Right forelimb (tissue), 1 donor: ENCODE measurements at places on chromosomes 3 and 15.
A peak's percentile ranks its signal among the peaks of the same experiment; 100 is the strongest.

GRCh38 chr15:29570121-29570947 is 251.9 kb downstream of the TJP1 start:
- DNase-seq = peak; percentile 53

GRCh38 chr15:68888419-68888818 is 41.9 kb upstream of the SPESP1 start:
- no peak for DNase-seq

GRCh38 chr3:36813305-36813704 is 49.0 kb upstream of the DCLK3 start:
- no peak for DNase-seq

DNA sequence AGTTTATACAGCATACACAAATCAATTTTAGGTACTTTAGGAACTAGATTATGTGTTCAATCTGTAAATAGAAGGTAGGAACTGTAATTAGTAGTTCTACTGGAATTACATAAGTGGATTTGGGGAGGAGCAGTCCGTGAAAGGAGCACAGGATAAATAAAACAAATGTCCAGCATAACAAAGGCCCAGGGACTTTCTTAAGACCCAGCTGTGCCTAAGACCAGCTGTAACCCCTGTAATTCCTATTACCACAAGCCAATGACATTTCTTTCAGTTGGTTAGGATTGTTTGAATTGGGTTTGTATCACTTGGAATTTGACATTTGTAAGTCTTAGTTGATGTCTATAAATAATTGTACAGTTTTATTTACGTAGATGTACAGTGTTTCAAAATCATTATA is 4.8 kb upstream of the ZBTB20 start:
- DNase-seq = no peak

GRCh38 chr3:129180461-129180860 is 3.2 kb downstream of the CNBP start:
- no peak for DNase-seq

GRCh38 chr3:72960812-72961518 is 35.6 kb upstream of the PPP4R2 start:
- DNase-seq = no peak

GRCh38 chr15:52481915-52482314 is 46.8 kb downstream of the MYO5A start:
- DNase-seq = no peak

- DNase-seq = no peak
Measured at GRCh38 chr3:39038165-39038564, 13.6 kb downstream of the SCN11A start.

GRCh38 chr3:104040896-104041295 is 1325.8 kb upstream of the ALCAM start:
- no peak for DNase-seq

DNA sequence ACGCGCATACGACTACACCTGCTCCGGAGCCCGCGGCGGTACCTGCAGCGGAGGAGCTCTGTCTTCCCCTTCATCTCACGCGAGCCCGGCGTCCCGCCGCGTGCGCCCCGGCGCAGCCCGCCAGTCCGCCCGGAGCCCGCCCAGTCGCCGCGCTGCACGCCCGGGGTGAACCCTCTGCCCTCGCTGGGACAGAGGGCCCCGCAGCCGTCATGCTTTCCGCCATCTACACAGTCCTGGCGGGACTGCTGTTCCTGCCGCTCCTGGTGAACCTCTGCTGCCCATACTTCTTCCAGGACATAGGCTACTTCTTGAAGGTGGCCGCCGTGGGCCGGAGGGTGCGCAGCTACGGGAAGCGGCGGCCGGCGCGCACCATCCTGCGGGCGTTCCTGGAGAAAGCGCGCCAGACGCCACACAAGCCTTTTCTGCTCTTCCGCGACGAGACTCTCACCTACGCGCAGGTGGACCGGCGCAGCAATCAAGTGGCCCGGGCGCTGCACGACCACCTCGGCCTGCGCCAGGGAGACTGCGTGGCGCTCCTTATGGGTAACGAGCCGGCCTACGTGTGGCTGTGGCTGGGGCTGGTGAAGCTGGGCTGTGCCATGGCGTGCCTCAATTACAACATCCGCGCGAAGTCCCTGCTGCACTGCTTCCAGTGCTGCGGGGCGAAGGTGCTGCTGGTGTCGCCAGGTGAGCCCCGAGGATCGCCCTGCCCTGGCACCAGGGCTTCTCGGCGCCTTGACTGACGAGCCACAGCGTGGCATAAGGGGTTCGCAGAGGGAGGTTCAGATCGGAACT is 420 bp downstream of the SLC27A2 start:
- peak; percentile 50 for DNase-seq

- DNase-seq = no peak
Measured at GRCh38 chr3:43785551-43785950, 94.8 kb downstream of the ABHD5 start.

GRCh38 chr3:187497052-187497451 is 128.9 kb downstream of the RTP4 start:
- no peak for DNase-seq

DNA sequence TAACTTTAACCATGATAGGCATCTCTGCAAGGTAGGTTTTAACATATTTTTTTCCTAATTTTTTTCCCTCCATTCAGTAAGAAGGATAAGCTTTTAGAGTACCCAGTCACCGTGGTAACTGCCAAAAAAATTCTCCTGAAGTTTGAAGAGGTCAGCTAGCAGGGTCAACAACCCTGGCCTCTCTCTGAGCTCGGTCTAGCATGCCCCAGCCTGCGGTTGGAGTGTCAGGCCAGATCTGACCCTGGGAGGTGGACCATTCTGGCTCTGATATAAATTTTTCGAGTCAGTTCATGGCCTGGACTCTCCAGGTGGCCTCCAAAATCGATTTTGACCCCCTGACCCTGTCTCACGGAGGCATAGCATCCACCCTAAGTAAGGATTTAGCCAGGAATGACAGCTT is 29.7 kb downstream of the SOX2 start:
- no peak for DNase-seq

GRCh38 chr15:56528136-56528535 is 63.2 kb upstream of the MNS1 start:
- no peak for DNase-seq

DNA sequence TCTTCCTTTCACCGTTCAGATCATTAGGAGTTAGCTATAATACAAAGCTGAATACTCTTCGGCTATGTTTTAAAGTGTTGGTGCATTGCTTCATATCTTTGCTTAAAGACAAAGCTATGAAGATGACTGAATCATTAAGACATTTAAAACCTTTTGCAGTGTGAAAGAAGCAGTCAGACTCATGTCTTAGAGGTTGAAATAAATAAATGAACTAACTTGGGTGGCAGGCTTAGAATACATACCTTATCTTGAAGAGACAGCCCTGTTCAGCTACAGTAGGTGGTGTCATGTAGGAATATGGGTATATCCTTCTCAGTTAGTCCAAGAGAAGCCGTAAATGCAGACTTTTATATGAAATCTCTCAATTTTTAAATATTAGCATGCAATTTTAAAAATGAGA is 63.4 kb downstream of the OPA1 start:
- DNase-seq = no peak

GRCh38 chr15:66535056-66535455 is 29.9 kb downstream of the ZWILCH start:
- DNase-seq = no peak

- no peak for DNase-seq
Measured at GRCh38 chr3:36786921-36787890, 22.9 kb upstream of the DCLK3 start.

- DNase-seq = no peak
Measured at GRCh38 chr3:11095932-11096265, 58.4 kb upstream of the HRH1 start.

DNA sequence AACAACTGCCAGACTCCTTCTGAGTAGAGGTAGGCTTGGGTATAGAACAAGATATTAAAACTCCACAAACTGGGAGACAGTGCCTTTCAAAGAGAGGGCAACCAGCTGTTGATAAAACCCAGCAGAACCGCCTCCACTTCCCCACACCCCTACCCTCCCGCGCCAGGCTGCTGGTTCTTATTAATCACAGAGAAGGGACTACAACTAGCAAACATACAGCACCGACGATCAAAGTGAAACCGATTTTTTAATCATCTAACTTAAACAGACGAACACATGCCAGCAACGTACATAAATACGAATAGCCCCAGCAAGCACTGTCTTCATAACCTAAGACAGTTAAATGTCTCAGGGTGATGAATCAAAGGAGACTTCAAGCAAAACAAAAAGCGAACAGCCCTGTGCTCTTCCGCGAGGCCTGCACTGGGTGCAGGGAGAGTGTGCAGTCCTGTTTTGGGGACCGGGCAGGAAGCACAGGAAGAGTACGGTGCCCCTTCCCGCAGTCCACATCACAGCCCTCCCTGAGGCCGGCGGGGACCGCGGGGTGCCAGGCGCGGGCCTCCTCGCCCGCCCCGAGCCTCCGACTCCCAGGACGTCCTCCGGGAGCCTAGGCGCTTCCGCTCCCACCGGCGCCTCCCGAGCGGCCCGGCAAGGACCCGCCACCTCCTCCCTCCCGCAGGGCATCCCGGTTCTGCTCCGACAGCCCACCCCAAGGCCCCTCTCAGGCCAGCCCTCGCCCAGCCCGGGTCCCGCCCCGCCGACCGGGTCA is 75.1 kb upstream of the VGLL4 start:
- DNase-seq = peak; percentile 71

- DNase-seq = no peak
Measured at GRCh38 chr3:119420196-119420595, 43.2 kb downstream of the TMEM39A start.

DNA sequence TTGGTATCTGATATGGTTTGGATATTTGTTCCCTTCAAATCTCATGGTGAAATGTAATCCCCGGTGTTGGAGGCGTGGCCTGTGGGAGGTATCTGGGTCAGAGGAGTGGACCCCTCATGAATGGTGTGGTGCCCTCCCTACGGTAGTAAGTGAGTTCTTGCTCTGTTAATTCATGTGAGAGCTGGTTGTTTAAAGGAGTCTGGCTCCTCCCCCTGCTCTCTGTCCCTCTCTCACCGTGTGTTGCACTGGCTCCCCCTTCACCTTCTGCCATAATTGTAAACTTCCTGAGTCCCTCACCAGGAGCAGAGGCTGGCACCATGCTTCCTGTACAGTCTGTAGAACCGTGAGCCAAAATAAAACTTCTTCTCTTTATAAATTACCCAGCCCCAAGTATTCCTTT is 246.9 kb upstream of the AGTR1 start:
- DNase-seq = no peak

- no peak for DNase-seq
Measured at GRCh38 chr3:33061782-33062181, 35.2 kb downstream of the GLB1 start.

DNA sequence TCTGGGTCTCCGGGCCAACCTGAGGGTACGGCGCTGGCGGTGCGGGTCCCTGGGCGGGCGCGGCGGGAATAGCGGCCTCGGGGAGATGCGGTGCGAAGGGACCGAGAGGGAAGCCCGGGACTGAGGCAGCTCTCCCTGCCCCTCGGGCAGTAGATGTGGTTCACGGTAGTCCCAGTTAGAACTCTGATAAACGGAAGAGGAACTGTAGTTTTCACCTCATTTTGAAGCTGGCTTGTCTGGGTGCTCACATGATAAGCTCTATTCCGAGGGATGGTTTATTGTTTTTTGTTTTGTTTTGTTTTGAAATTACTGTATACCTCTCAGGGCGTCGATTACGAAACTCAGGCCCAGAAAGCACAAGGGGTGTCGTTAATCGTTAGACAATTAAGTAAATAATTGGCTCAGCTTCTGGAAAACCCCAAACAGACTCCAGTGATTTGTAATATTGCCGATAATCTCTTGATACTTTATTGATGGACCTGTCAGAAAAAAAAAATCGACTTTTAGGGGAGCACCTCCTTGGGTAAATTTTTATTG is 413 bp downstream of the NUSAP1 start:
- no peak for DNase-seq

GRCh38 chr15:96750361-96750760 is 419.9 kb downstream of the NR2F2 start:
- DNase-seq = no peak

DNA sequence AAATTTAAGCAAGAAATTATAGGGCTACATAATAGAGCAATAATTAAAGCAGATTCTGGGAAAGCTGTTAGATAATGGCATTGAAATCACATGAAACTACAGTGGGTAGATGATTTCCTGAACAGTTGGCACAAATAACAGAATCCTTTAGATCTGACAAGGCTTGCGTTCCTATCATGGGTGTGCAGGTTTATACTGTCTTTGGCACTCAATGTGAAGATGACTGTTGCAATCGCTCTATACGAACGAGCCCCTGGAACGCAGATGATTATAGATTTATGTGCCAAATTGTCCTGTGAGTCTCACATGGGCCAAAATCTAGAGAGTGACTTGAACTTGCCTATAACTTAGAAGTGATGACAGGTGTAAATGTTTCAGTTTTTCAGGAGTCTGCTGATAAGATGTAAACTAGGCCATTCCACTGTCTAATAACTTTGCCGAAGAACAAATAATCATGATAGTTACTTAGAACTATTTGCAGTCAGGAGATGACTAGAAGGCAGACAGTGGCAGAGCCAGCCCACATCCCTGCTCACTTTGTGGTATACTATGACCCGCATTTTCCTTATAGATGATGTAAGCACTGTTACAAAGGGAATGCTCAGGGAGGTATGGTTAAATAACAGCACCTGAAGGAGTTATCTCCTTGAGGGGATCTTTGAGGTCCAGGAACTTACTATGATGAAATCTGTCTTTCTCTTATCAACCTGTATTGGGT is 30.5 kb upstream of the TRPC1 start:
- no peak for DNase-seq

GRCh38 chr3:143433787-143434378 is 314.3 kb downstream of the CHST2 start:
- DNase-seq = no peak

DNA sequence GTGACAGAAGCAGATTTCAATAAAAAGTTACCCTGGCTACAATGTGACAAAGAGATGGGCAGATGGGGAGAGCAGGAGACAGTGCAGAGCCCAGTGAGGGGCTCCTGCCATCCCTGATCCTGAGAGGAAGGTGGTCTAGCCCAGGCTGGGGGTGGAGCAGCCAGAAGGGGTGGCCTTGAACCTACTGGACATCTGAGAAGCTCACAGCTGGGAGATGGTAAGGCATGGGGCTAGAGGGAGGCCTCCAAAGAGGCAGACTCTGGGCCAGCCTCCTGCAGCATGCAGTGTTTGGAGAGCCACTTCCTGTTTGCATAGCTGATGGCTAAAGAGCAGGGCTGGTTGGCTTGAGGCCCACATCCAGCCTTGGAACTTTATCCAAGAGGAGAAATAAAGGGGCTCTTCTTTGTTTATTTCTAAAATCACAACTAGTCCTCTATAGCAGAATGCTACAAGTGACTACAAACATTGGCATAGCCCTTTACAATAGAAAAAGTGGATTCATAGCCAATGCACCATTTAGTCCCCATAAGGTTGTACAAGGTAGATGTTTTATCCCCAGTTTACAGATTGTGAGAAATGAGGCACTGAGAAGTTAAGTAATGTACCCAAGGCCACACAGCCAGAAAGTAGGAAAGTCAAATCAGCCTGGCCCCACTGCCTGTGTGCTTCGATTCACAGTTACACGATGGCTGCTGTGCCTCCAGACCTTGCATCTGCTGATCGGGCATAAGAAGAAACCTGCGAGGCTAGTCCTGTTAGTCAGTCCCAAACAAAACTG is 4.6 kb downstream of the EFCC1 start:
- no peak for DNase-seq

- no peak for DNase-seq
Measured at GRCh38 chr3:182596676-182597410, 196.5 kb upstream of the ATP11B start.
